ENCODE measurements at places on chromosomes 12 and 14.
A peak's percentile ranks its signal among the peaks of the same experiment; 100 is the strongest.

GRCh38 chr12:17060260-17060659 is 454.3 kb upstream of the LMO3 start:
- DNase-seq, result no peak

DNA sequence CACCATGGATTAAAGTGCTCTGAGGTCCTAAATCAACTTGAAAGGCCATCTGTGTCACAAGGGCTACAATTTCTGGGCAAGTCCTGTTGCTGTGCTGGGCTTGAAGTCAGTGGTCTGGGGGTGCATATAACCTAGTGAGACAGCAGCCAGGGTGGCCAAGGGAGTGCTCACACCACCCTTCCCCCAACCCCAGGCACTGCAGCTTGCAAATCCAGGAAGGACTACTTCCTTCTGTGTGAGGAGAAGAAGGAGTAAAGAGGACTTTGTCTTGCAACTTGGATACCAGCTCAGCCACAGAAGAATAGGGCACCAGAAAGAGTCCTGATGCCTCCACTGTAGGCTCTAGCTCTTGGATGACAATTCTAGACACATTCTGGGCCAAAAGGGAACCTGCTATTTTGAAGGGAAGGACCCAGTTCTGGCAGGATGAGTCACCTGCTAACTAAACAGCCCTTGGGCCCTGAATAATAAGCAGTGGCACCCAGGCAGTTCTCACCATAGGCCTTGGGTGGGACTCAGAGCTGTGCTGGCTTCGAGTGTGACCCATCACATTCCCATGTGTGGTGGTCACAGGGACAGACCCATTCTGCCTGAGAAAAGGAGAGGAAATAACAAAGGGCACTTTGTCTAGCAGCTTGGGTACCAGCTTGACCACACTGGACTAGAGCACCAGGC is 32.6 kb upstream of the DHRS7 start:
- DNase-seq, result no peak

DNA sequence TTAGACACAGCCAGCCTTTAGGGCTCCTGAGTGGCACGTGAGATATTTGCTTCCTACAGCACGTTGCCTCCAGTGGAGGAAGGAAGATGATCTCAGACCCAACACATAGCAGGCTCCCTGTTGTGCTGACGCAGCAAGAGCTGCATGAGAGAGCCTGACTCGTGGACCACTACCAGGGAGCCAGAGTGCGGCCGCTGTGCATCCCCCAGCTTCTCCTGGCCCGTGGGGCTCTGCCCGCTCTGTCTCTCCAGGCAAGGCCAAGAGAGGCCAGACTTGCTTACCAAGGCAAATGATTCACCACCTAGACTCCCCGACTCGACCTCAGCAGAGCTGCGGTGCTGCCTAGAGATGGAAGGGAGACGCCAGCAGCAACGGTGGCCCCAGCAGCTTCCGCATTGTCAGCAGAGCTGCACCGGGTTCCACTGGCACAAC is 37.5 kb downstream of the MAP3K9 start:
- no peak for DNase-seq

DNA sequence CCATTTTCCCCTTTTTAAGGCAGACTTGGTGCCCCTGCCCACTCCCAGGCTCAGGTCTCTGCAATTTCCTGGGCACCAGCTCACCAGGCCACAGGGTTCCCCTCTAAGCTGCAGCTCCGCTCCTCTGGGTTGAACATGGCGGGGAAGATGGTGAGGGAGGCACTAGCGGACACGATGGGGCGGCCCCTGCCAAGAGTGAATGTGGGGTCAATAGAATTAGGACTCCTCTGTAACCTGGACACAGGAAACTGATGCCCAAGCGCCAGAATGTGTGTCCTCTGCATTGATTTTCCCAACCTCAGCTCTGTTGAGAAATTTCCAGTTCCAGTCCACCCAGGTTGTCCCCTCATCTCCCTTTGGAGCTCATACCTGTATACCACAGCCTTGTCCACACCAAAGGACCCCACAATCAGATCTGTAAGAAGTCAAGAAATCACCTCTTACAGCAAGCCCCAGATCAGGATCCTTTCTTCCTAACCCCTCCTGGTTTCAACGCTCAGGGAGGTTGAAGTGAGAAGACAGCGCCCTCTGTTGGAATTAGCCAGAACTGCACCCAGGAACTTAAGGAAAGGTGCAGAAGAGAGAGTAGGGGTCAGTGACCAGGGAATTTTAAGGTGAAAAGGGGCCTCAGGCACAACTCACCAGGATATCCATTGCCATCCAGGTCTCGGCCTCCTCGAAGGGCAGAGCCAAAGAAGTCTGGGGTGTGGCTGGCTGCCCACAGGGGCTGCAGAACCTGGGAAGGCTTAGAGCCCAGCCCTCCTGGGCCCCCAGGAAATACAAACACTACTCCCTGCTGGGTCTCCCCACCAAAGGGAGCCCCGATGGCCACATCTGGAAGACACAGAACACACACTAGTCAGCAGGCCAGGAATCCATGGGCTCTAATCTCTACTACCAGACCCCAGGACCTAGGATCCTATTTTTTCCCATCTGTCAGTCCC is 14.7 kb downstream of the ITGA5 start:
- peak; percentile 76 for DNase-seq

DNA sequence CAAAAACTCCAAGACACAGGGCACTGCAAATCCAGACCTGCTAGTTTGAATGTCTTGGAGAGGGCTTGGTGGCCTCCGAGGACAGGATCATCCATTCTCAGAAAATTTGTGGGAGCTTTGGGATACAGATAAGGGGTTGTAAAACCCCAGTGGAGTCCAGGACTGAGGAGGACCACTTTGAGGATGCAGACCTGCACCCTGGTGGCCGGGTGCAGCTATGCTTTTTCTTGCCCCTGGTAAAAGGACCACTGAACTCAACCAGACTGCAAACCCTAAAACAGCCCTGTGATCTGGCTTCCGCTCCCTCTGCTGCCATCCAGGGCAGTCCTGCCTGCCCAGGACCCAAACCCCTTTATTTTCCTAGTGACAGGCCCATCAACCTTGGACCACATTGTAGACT is 169.5 kb upstream of the DAAM1 start:
- peak; percentile 18 for DNase-seq

DNA sequence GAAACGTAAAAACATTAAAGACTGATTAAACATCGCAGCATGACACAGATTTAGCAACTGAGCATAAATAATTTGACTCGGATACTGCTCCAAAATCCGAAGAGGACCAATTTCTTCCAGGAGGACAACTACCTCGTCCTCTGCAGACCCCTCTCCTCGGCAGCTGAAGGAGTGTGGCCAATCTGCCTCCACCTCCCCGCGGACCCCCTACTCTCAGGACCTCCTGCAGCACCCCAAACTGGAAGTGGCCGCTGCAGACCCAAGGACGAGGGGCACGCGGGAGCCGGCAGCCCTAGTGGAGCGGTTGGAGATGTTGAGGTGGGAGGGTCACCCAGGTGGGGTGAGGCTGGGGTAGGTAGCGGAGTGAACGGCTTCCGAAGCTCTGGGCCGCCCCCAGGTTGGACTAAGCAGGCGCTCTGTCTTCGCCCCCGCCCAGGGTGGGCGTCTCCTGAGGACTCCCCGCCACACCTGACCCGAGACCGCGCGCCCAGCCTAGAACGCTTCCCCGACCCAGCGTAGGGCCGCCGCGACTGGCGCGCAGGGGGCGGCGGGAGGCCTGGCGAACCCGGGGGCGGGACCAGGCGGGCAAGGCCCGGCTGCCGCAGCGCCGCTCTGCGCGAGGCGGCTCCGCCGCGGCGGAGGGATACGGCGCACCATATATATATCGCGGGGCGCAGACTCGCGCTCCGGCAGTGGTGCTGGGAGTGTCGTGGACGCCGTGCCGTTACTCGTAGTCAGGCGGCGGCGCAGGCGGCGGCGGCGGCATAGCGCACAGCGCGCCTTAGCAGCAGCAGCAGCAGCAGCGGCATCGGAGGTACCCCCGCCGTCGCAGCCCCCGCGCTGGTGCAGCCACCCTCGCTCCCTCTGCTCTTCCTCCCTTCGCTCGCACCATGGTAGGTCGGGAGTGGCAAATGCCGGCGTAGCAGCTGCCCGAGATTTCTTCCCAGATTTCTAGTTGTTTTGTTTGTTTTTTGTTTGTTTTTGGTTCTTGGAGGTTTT is at the start of gene CALM1:
Gene CALM1, plus strand, starts transcription at position 689 of the 999 bp plus-strand sequence. Its CDS starts 202 bp downstream, at position 891.
- DNase-seq, result peak; percentile 96

DNA sequence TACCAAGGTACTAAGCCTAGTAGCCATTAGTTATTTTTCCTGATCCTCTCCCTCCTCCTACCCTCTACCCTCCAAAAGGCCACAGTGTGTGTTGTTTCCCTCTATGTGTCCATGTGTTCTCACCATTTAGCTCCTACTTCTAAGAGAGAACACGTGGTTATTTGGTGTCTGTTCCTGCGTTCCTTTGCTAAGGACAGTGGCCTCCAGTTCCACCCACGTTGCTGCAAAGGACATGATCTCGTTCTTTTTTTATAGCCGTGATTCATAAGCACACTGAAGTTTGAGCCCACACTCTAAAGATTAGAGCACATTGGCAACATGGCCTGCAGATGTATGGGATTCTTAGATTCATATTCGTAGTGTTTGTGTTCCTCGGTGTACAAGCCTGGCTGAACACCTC is 8.1 kb upstream of the STX2 start:
- DNase-seq, result no peak

- DNase-seq, result peak; percentile 97
Observed at GRCh38 chr12:89179983-89180382, 172.3 kb downstream of the DUSP6 start.

DNA sequence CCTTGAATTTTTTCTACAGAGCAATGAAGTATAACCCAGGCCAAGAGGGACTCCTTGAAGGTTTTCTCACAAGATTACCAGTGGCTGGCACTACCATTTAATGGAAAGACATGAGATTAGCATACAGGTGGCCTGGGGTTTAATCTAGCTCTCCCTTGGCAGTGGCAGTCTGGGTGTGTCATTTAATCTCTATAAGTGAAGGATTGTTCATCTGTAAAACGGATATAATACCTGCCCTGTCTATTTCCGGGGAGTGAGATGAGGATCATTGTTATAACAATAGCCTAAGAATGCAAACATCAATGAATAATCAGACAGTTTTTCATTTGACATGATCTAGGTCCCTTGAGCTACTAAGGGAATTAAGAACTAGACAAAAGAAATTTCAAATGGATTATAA is 168.7 kb upstream of the CPNE8 start:
- no peak for DNase-seq

Measured in fibroblast of pulmonary artery (primary cell).